ENCODE measurements at places on chromosomes 2 and 18.

DNA sequence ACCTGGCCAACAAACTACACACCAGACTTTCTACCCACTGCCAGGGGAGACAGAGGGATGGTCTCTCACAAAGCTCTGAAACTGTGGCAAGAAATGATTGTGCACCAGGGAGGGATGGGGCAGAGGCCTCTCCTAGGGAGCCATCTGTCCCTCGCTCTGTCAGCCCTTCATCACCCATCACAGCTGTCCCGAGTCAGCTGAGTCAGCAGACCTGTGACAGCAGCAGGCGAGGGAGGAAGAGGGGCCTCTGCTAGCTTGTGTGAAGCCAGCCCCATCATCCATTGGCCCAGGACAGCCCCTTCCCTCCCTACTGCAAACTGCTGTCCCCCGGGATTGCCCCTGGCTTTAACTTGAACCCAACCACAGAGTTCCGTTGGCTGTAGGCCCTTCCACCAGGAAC is 5.0 kb downstream of the SH2D6 start:
- no peak for DNase-seq
- H3K36me3 ChIP-seq, result no peaks in the 10 kb centered on the region
- H3K27ac ChIP-seq, result no peak overlapping the region
- no peak overlapping the region for H3K4me3 ChIP-seq
- no peaks in the 10 kb centered on the region for H3K27me3 ChIP-seq

GRCh38 chr2:222978850-222979249 is 73.1 kb upstream of the KCNE4 start:
- H3K4me1 ChIP-seq, result peaks cover 10% of the 10 kb centered on the region
- peaks cover 15% of the 10 kb centered on the region for H3K27me3 ChIP-seq
- H3K4me3 ChIP-seq, result no peak overlapping the region

DNA sequence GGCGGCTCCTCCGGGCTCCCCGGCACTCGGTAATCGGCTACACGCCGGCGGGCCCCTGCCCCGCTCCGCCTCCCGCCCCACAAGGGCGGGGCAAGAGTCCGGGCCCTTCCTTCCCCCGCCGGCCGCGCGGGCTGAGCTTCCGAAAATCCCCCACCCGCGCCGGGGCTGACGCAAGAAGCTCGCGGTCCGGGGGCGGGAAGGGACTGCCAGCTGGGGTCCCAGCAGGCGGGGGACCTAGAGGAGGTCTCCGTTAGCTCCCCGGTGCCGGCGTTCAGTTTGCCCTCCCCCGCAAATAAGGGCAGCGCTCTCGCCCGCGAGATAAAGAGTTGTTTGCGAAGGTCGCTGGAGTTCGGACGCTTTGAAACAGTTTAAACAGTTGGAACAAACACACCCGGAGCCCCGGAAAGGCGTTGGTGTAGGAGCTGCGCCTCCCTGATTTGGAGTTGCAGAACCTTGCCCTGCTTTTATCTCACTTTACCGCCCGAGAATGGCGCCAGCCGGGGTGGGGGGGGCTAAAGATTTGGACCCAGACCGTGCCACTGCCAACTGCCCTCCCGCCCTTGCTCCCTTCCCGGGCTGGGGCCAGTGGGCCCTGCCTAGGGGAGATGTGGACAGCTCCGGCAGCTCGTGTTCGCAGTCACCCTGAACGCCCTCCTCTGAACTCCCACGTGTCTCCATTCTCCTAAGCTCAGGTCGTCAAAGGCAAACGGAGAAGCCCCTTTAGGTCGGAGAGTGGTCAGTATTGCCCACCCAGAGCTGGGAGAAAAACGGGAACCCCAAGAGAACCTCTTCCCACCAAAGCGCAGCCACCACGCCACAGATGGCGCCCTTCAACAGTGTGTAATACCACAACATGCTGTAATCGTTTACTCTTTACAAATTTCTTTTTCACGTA is at the start of gene NFE2L2:
TSS of gene NFE2L2 (minus strand) at position 35 of the 895 bp plus-strand sequence. CDS start 151 bp downstream, outside the sequence.
- DNase-seq, result peak; percentile 97
- H3K27ac ChIP-seq, result peak within 1 kb of the TSS; percentile 99
- H3K27me3 ChIP-seq, result no peaks in the 10 kb centered on the region
- H3K36me3 ChIP-seq, result peaks cover 26% of the 10 kb centered on the region
- H3K4me1 ChIP-seq, result peaks cover 52% of the 10 kb centered on the region

- no peaks in the 10 kb centered on the region for H3K27me3 ChIP-seq
- no peaks in the 10 kb centered on the region for H3K36me3 ChIP-seq
- no peak overlapping the region for H3K4me3 ChIP-seq
- H3K27ac ChIP-seq, result no peak overlapping the region
These were observed 306.6 kb upstream of the SOX11 start for GRCh38 chr2:5385596-5385995.

GRCh38 chr2:4357121-4357520 is 653.7 kb downstream of the DCDC2C start:
- H3K27me3 ChIP-seq, result no peaks in the 10 kb centered on the region
- H3K27ac ChIP-seq, result no peak overlapping the region
- H3K36me3 ChIP-seq, result no peaks in the 10 kb centered on the region
- no peak for DNase-seq

DNA sequence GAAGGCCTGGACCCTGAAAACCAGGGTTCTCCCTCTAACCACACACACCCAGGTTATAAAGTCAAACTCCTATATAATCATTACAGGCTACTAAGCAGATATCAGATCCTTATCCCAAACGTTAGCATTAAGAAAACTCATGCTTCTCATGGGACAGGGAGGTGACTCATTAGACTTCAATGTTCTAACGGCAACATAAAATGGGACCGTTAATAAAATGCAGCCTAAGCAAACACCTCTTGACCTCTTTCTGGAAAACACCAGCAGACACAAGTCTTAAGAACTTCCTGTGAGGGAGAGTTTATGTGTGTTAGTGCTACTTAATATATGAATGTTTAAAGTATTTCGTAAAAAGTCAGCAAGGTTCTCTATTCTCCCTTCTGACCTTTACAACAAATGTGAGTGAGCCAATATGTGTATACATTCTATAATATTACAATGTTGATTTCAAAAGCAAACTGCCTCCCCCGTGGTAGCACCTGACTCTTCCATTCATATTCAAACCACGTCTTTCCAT is 31.7 kb downstream of the LPIN2 start:
- H3K4me1 ChIP-seq, result peaks cover 77% of the 10 kb centered on the region
- H3K36me3 ChIP-seq, result peaks cover 53% of the 10 kb centered on the region
- no peaks in the 10 kb centered on the region for H3K27me3 ChIP-seq
- H3K4me3 ChIP-seq, result peak overlapping the region; percentile 74
- peak overlapping the region; percentile 89 for H3K27ac ChIP-seq

Data from activated CD8-positive, alpha-beta T cell treated with anti-CD3 and anti-CD28 coated beads for 36 hours (primary cell).